ENCODE measurements at places on chromosomes 1 and 21. TPM values are rescaled to one million over a fixed set of nuclear protein-coding genes. Genes with fewer than 3 reads are reported as not detected.

- DNase-seq: no peak
These were observed 41.9 kb upstream of the ANGPTL7 start for GRCh38 chr1:11147197-11147770.

- DNase-seq: no peak
These were observed 8.1 kb upstream of the ACKR1 start for GRCh38 chr1:159196543-159196942.

The NPHS2 gene
- total RNA-seq: not detected

The SHISA4 gene
- total RNA-seq: 30.6 TPM

- DNase-seq: no peak
These were observed 116.9 kb downstream of the HLCS start for GRCh38 chr21:36849461-36850105.

- DNase-seq: no peak
These were observed 594.1 kb downstream of the PTPRU start for GRCh38 chr1:29830383-29830782.

GRCh38 chr1:17588048-17588871 lies 48.8 kb downstream of the ARHGEF10L start:
- peak; percentile 77 for DNase-seq

The RAB42 gene
- 2.0 TPM for total RNA-seq

The NPL gene
- total RNA-seq: 16.1 TPM

The HMCN1 gene
- 24.2 TPM for total RNA-seq

DNA sequence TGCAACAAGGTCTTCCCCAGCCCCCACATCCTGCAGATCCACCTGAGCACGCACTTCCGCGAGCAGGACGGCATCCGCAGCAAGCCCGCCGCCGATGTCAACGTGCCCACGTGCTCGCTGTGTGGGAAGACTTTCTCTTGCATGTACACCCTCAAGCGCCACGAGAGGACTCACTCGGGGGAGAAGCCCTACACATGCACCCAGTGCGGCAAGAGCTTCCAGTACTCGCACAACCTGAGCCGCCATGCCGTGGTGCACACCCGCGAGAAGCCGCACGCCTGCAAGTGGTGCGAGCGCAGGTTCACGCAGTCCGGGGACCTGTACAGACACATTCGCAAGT lies 3.8 kb downstream of the ZBTB18 start:
- DNase-seq: no peak

GRCh38 chr1:111921948-111922347 lies 67.5 kb downstream of the KCND3 start:
- DNase-seq: no peak

The AMY1C gene
- total RNA-seq: not detected

- DNase-seq: no peak
These were observed 221.6 kb downstream of the SEC16B start for GRCh38 chr1:177748080-177748801.

The HLX gene
- total RNA-seq: 21.6 TPM

The SFN gene
- 7.6 TPM for total RNA-seq

DNA sequence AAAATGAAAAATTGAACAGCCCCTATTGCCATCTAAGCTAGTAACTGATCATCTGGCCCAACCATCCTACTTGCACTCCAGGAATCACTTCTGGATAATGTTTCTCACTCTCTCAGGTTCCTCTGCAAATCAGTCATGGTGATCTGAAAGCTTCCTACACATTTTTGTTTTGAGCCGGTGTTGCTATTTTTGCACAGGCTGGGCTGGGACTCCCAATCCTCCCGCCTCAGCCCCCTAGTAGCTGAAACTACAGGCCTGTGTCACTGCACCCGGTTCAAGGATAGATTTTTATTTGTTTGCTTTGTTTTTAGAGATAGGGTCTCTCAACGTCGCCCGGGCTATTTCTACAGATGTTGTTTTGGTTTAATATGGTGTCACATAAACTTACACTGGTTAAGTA lies 40.5 kb upstream of the HMCN1 start:
- DNase-seq: no peak

DNA sequence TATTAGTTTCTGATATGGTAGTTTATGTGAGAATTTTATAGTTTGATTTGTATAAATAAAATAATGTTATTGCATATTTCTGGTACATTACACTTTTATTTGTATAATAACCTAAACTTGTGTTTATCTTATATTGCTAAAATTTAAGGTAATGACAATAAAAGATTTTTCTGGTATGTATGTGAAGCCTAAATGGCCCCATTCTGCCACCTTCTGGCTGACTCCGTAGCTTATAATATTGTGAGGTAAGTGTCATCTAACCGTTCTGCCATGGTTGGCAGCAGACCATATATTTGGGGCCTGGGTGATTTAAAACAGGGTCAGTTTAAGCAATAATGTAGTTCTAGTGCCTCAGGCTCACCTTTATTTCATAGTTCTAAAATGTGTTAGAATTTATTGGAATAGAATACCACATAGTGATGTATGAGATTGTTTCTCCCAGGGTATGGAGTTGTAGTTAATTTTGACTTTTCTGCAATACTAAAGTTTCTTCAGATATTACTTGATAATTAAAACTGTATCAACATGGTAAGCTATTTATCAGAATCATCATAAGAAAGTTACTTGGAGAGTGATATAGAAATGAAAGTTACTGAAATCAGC lies 21.2 kb upstream of the PRKACB start:
- DNase-seq: peak; percentile 55

The ZYG11B gene
- total RNA-seq: 32.3 TPM

The TAS1R1 gene
- not detected for total RNA-seq

DNA sequence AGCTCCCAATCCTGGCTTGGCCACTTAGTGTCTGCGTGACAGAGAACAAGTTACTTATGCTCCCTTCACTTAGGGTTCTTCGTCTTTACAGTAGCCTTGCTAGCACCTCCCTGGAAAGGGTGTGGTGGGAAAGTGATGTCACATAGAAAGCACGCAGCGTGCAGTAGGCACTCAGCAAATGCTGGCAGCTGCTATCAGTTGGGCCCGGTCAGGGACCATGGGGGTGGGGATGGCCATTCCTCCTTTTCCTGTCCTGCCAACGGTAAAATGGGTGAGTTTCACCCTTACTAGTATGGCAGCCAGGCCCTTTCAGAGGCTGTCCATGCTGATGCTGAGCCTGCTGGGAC lies 6.2 kb upstream of the KCNA10 start:
- no peak for DNase-seq

GRCh38 chr1:42853116-42853884 lies 6.9 kb downstream of the ZNF691 start:
- DNase-seq: no peak

The AGTRAP gene
- total RNA-seq: 40.3 TPM

The OR2T8 gene
- not detected for total RNA-seq

DNA sequence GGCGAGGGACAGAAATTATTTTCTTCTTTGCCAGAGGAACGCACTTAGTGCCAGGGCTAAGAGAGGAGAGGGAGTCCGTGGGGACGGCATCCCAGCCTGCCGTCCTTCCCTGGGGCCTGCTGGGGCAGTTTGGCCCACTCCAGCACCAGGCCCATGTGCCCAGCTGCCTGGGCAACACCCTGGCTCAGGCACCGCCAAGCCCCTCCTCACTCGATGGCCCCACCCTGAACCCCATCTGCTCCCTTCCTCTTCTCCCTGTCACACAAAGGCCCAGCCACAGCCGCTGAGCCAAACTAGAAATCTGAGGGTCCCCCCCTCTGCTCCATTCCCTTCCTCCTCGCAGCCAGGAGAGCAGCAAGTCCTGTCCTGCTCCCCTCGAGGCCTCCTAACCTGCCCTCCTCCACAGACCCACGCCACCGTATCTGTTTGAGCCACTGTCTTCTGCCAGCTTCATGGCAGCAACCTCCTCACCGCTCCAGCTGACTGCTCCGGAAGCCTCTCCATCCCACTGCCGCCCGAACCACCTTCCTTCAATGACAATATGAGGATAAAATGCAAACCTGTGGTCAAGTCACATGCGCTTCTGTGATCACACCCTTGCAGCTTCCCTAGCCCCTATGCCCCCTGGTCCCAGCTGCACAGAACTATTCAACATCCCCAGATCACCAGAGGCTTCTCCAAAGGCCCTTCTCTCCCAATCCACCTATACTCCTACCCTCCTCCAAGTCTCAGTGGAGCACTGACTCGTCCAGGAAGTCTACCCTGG lies 8.4 kb upstream of the TNNI1 start:
- no peak for DNase-seq

The SEC16B gene
- 7.0 TPM for total RNA-seq

The TGFB2 gene
- total RNA-seq: 18.0 TPM

DNA sequence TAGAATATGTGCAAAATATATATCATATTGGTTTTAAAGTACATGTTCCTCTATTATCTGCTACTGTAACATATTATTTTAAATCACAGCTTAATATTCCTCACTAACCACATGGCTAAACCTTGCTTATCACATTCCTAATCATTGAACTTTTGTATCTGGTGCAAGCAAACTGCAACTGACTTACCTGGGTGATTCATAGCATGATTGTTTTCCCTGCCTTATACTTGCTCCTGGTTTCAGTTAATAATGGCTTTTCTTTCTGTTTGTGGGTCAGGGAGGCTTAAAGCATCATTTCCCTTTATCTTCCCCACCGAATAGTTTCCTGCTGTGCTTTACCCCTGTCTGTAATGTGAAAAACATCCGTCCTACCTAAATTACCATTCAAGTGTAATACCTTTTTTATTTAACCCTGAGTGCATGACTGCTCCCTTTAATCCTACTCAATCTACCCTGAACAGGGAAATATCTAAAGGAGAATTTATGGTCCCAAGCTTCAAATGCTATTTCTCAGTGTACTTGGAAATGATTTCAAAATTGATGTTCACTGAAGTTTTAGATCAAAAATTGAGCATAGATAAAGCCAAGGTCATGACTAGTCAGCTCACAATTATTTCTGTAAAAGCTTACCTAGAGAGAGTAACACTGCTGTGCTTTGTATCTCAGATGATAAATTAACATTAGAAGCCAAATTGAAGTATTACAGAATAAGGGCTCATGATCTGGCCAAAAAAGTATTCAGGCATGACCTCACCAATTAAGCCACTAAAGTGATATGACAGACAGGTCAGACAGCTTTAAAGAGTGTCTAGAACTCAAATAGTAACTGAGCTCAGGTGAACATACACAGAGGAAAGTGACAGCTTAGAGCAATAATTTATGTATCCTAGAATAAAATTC lies 507.1 kb downstream of the BRINP3 start:
- DNase-seq: no peak

- DNase-seq: no peak
These were observed 3.4 kb upstream of the ANGPTL3 start for GRCh38 chr1:62593825-62594394.

- DNase-seq: no peak
These were observed 165.5 kb downstream of the RERE start for GRCh38 chr1:8651962-8652361.

DNA sequence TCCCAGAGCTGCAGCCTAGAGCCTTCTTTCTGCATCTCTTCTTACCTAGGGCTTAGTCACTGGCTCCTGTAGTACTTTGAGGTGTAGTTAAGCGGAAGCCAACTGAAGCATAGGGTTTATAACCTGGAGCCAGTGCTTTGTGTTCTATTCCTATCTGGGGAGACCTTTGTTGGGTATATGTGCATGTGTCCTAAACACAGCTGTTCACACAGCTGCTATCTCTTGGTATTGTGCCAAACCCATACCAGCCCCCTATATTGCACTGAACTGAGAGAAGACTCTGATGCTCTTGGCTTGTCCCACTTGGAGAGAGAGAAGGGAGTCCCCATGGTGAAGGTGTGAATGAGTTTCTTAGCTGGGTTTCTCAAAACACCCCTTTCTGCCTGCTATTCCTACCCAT lies 17.2 kb upstream of the NFASC start:
- no peak for DNase-seq

GRCh38 chr1:19062258-19063029 lies 106.0 kb upstream of the IFFO2 start:
- DNase-seq: no peak

GRCh38 chr1:241316372-241316771 lies 40.6 kb downstream of the RGS7 start:
- DNase-seq: no peak

- DNase-seq: no peak
These were observed 26.8 kb downstream of the GFI1 start for GRCh38 chr1:92459871-92460320.

- DNase-seq: no peak
These were observed 562.6 kb upstream of the ADGRL2 start for GRCh38 chr1:81238129-81238528.

GRCh38 chr1:111006556-111006955 lies 42.8 kb upstream of the LRIF1 start:
- no peak for DNase-seq

- peak; percentile 76 for DNase-seq
These were observed 1.7 kb downstream of the COL8A2 start for GRCh38 chr1:36123356-36123755.

The OR11L1 gene
- not detected for total RNA-seq

The KCNJ6 gene
- not detected for total RNA-seq

- DNase-seq: no peak
These were observed 1.4 kb downstream of the DUSP10 start for GRCh38 chr1:221740369-221740992.

The SLC45A1 gene
- 5.4 TPM for total RNA-seq

DNA sequence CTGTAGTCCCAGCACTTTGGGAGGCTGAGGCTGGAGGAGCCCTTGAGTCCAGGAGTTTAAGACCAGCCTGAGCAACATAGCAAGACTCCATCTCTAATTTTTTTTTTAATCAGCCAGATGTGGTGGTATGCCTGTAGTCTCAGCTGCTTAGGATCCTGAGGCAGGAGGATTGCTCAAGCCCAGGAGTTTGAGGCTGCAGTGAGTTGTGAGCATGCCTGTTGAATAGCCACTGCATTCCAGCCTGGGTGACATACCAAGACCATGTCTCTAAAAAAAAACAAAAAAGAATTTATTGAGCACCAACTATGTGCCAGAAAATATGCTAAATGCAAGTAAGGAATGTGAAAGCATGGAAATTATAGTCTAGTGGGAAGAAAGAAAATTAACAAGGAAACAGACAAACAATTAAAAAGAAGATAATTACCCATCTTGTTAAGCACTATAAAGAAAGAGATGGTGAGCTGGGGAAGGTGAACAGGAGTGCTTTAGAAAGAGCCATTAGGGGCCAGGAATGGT lies 104.0 kb upstream of the ZNF678 start:
- no peak for DNase-seq

DNA sequence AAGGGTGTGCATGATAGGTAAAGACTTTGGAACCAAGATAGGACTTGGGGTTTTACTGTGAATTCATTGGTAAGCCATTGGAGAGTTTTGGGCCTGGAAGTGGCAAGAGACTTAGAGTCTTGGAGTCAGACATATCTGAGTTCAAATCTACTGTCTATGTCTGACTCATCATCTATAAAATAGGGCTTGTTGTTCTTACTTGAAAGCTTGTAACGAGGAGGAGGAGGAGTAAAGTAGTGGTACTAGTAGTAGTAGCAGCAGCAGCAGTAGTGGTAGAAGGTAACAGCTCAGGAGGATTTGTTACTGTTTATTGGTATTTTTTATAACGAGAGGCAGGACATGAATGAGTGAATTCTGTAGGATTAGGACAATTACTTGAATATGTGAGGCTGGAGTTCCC lies 62.7 kb downstream of the CACHD1 start:
- DNase-seq: no peak

- no peak for DNase-seq
These were observed 32.2 kb upstream of the MED18 start for GRCh38 chr1:28296401-28297261.

- DNase-seq: no peak
These were observed 96.2 kb downstream of the CCDC185 start for GRCh38 chr1:223489439-223489838.

Measured in aorta (tissue), 5 donors.